ENCODE measurements at places on chromosomes 16 and 17.

DNA sequence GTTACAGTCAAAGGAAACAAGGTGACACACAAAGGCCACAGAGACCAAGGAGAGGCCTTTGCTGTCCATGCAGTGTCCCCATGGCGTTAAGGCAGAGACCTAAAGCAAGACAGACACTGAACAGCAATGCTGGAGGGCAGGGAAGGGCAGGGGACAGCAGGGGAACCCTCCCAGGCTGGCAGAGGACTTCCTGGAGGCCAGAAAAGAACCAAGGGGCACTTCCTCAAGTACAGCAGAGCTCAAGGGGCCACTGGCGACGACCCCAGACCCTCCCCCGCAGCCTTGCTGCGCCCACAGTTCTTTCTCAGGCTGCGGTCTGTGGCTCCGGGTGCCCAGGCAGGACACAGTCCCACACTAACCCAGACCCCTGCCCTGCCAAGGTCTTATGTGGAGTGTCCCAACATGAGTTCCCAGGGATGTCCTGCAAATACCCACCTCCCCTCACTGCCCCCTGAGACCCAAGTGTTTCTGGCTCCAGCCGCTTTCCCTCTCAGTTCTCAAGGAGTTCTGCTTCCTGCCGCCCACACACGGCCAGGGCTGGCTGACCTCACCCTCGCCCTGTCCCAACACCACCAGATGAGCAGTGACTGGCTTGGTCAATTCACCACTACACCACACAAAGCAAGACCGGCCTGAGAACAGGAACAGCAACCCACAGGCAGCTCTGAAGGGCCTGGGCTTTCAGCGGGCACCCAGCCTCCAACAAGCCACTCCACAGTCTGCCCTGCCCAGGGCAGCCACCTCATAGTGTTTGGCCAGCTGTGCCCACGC lies 4.2 kb downstream of the CLCN7 start:
- DNase-seq: no peak

- DNase-seq: no peak
These were observed 1.4 kb upstream of the STH start for GRCh38 chr17:45997624-45998023.

DNA sequence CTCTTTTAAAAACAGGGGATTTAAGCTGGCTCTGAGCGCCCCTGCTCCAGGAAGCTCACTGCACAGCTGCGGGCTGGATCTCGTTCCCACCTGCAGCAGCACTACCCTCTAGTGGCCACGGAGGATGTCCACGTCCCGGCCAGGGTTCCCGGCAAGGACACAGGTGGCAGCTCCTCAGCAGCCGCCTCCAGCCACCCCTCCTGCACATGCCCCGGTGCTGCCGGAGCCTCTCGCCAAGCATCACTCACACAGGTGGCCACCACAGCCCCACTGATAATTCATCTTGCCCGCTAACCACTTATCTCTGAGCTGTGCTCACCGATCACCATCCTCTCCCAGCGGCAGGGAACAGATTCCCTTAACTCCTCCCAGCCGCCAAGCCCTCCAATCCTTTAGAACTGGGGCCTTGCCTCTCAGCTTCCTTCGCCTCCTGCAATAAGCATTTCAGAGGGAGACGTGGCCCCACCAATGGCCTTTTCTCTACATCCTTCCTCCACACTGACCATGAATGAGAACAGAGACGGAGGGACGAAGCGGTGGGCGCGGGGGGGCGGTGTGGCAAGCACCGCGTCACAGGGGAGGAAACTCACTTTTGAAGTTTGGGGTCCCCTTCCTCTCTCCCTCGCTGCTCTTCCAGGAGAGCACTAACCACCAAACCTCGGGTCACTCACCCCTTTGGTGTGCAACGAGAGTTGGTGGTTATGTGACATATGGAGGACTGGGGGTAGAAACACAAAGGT lies 222.1 kb downstream of the RBFOX3 start:
- DNase-seq: peak; percentile 69

GRCh38 chr17:1089915-1090314 lies 89.9 kb downstream of the ABR start:
- DNase-seq: no peak

DNA sequence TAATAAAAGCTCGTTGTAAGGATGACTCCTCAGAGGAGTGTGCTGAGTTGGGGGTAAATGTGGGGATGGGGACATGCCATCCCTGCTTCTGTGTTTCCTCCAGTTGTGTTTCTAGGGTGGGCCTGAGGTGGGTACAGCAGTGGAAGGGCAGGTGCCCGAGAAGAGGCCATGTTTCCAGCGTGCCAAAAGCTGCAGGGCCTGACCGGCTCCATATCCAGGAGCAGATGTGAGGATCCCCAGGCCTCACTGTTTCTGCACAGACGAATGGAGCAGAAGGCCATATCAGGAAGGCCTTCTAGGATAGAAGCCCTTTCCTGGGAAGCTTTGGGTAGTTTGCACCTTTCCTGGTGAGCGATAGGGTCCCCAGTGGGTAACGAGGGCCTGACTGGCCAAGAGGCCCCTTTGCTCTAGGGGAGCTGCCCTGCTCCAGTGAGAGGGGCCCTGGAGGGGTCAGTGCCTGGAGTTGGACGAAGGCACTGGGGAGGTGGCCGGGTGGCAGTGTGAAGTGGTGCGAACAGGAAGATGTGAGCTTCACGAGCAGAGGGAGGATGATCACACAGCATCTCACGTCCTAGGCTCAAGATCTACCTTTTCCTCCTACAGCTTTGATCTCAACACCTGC lies 62.9 kb downstream of the SHISA6 start:
- no peak for DNase-seq

GRCh38 chr17:18247613-18248001 lies 10.9 kb downstream of the FLII start:
- no peak for DNase-seq

- no peak for DNase-seq
These were observed 253.3 kb downstream of the SLC39A11 start for GRCh38 chr17:72839131-72839725.

GRCh38 chr16:49340466-49340865 lies 33.1 kb upstream of the C16orf78 start:
- no peak for DNase-seq

DNA sequence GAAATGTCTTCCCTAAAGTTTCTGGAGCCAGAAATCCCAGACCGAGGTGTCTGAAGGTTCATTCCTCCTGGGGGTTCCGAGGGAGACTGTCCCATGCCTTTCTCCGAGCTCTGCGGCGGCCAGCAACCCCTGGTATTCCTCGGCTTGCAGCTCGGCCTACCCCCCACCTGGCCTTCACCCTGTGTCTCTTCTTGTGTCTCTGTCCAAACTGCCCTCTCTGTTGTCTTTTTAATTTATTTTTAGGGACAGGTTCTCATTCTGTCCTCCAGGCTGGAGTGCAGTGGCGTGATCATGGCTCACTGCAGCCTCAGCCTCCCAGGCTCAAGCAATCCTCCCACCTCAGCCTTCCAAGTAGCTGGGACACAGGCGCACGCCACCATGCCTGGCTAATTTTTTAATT lies 211.7 kb downstream of the SEC14L1 start:
- DNase-seq: no peak

GRCh38 chr16:11597235-11598095 lies 10.7 kb upstream of the LITAF start:
- no peak for DNase-seq

GRCh38 chr17:77445760-77446532 lies 305.2 kb downstream of the SEC14L1 start:
- no peak for DNase-seq

GRCh38 chr17:11924076-11924475 lies 73.2 kb downstream of the ZNF18 start:
- no peak for DNase-seq

DNA sequence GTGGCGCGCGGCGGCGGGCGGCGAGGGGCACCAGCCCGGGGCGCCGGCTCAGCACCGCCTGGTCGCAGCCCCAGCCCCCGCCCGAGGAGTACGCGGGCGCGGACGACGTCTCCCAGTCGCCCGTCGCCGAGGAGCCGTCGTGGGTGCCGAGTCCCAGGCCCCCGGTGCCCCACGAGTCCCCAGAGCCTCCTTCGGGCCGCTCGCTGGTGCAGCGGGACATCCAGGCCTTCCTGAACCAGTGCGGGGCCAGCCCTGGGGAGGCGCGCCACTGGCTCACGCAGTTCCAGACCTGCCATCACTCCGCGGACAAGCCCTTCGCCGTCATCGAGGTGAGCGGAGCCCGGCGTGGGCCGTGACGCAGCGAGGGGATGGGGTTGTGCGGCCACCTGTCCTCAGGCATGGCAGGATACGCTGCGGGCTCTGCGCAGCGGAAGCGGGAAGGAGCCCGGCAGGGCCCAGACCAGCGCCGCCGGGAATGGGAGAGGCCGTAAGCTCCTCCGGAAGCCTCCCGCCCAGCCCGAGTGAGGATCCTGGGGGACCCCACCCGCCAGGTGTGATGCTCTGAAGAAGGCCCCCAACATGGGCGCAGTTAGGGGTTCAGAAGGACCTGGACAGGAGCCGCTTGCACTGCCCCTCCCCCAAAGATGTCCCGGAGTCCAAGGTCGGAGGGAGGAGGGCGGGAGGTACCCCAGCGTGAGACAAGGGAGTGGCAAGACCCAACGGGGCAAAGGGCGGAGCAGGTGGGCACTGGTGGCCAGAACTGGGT lies 522 bp downstream of the NAGS start:
- no peak for DNase-seq

DNA sequence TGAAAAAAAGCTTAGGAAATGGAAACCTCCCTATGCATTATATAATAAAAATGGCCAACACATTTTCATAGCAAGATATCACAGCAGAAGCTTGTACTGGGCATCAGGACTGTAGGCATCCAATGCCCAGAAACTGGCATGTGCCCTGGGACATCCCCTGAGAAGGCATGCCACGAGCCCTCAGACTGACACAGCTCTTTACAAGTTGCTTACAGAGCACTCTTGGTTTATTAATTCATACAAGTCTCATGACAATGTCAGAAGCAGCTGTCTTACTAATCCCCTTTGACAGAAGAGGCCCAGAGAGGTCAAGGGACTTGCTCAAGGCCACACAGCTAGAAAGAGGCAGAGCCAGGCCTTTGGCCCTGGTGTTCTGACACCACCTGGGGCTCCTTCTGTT lies 5.6 kb upstream of the CCL2 start:
- DNase-seq: no peak

GRCh38 chr16:2497695-2498484 lies 15.9 kb upstream of the ATP6V0C start:
- no peak for DNase-seq

DNA sequence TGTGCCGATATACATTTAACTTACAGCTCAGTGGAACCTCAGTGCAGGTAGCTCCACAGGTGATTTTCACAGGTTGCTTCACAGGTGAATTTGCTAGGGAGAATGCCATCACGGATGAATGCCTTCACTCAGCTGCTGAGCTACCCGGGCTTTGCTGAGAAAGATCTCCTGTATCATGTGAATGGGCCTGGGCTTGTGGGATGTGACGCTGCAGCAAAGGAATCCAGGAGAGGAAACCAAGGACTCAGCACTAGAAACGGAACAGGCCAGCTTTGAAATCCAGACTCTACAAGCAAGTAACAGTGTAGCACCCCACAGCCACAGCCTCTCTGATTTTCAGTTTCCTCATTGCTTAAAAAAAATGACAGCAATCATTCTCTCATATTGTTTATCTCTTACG lies 271.4 kb upstream of the MAF start:
- no peak for DNase-seq

DNA sequence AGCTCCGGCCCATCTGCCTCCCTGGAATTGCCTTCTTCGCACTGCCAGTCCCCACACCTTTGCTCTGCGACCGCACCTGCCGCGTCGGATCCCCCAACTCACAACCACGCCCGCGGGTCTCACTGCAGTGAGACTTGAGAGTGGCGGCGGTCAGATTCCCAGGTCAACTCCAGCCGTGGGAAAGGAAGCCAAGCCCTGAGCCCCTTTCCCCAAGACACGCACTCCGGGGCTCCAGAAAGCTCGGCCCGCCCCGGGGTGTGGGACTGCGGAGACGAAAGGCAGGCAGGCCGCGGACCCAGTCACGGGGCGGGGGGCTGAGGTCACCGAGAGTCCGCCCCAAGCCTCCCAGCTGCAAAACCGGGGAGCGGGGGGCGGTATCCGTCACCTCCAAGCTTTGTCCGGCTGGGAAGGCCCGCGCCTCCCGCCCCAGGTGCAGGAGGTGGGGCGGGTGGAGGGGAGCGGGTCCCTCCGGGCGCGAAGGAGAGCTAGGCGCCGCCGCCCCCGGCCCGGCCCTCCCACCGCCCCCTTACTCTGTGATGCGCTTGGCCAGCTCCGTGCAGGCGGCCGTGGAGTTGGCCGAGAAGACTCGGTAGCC lies 615 bp downstream of the PRPSAP1 start:
- peak; percentile 67 for DNase-seq

DNA sequence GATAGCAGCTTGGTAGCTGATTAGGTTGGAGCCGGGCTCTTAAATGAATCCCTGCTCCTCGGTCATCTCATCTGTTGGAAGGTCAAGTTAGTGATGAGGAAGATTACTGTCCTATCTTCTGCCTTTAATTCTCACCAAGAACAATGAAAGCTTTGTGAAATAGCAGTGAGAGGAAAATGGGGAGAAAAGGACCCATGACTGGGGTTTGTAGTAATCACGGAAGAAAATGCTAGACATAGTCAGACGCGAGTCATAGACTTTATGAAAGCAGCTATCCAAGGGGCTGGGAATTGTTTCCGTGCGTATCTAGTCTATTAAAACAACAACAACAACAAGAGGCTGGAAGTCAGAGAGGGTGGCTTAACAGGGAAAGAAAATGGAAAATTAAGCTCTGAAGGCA lies 18.3 kb downstream of the PIK3R5 start:
- DNase-seq: no peak

Measured in GM20000 (cell line).